ENCODE measurements at places on chromosomes 12 and 14.

DNA sequence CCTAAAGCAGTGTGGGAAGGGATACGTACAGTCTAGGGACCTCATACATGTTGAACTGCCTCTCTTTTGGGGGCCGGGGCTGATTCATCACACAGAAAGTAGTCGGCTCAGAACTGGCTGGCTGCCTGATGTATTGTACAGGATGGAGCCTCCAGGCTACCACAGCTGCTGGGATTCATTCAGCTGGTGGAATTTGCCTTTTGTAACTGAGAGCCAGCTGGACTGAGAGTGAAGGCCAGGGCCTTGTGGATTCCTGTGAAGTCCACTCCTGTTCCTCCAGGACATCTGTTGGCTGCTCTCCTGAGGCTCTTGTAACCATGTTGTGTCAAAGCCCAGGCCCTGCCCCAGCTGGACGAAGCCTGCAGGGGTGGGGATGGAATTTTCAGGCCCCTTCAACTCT is 116.3 kb upstream of the PRICKLE1 start:
- peak; percentile 75 for DNase-seq

GRCh38 chr12:27014859-27015729 is 910 bp upstream of the TM7SF3 start:
- DNase-seq: no peak

GRCh38 chr14:59688224-59689170 is 111.9 kb upstream of the CCDC175 start:
- no peak for DNase-seq

- DNase-seq: no peak
These were observed 170.0 kb upstream of the DAAM1 start for GRCh38 chr14:59018460-59018859.

- no peak for DNase-seq
These were observed 74.3 kb downstream of the TRHDE start for GRCh38 chr12:72346363-72346944.

- DNase-seq: peak; percentile 62
These were observed at the start of gene CCDC184 for GRCh38 chr12:48183091-48183875. Gene CCDC184 (plus strand): TSS chr12:48183644. CDS start chr12:48184123, 479 bp downstream.

DNA sequence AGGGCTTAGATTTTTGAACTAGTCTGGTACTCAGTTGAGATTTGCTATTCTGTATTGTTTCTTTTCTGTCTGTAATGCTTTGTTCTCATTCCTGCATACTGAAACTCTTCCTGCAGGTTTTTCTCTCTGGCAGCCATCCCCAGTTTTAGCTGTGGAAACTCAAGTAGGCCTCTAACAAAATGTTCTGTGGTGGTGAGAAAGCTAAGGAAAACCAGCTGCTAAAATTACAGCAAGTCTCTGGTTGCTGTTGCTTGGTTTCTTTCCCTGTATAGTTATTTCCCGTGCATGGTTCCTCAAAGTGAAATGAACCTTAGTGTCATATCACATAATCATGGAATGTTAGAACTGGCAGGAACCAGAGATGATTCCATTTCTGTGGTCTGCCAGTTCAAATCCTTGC is 442.5 kb downstream of the NRXN3 start:
- no peak for DNase-seq

- DNase-seq: no peak
These were observed 827.9 kb downstream of the FLRT2 start for GRCh38 chr14:86357876-86358275.

Measured in heart left ventricle (tissue), 16 donors.